Activated naive CD4-positive, alpha-beta T cell treated with anti-CD3 and anti-CD28 coated beads for 36 hours (primary cell): ENCODE measurements at places on chromosomes 2 and 18. TPM values are rescaled to one million over a fixed set of nuclear protein-coding genes. Genes with fewer than 3 reads are reported as not detected.
A peak's percentile ranks its signal among the peaks of the same experiment; 100 is the strongest.

Gene FLACC1
- total RNA-seq = 0.57 TPM

Gene ANKRD44
- total RNA-seq = 87.8 TPM

Gene NDC80
- 108 TPM for total RNA-seq

Gene GRB14
- total RNA-seq = not detected

Gene ZNF407
- 9.8 TPM for total RNA-seq

Gene IL36RN
- not detected for total RNA-seq

Gene BCL11A
- total RNA-seq = 0.67 TPM

Gene EVA1A
- total RNA-seq = not detected

Gene EML6
- 0.38 TPM for total RNA-seq

Gene STAMBP
- 80.7 TPM for total RNA-seq

Gene FAM161A
- total RNA-seq = 5.0 TPM

Gene NIF3L1
- 33.3 TPM for total RNA-seq

Gene ANKRD30BL
- not detected for total RNA-seq

- no peaks in the 10 kb centered on the region for H3K36me3 ChIP-seq
- H3K27ac ChIP-seq = no peak overlapping the region
- peaks cover 8% of the 10 kb centered on the region for H3K4me1 ChIP-seq
- no peak for DNase-seq
These were observed 8.5 kb downstream of the ZNF396 start for GRCh38 chr18:35368595-35368994.

DNA sequence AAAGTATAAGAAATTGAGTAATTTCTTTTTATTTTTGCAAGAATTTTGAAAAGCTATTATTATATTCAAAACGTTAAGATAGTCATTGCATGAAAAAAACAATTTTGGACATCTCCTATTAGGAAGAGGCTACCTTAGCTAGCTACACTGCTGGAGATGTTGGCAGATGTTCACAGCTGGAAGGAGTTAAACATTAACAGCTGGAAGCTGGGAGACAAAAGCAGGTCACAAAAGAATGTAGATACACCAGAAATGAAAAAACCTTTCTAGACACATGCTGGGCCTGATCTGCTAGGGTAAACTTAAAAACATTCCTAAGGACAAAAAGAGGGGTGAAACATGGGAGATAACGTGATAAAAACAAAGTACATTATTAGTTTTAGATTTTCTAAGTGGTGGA, 84.4 kb downstream of the SESTD1 start:
- H3K27me3 ChIP-seq = no peaks in the 10 kb centered on the region
- H3K4me3 ChIP-seq = no peak overlapping the region
- H3K36me3 ChIP-seq = no peaks in the 10 kb centered on the region
- no peak overlapping the region for H3K27ac ChIP-seq
- no peak for DNase-seq

DNA sequence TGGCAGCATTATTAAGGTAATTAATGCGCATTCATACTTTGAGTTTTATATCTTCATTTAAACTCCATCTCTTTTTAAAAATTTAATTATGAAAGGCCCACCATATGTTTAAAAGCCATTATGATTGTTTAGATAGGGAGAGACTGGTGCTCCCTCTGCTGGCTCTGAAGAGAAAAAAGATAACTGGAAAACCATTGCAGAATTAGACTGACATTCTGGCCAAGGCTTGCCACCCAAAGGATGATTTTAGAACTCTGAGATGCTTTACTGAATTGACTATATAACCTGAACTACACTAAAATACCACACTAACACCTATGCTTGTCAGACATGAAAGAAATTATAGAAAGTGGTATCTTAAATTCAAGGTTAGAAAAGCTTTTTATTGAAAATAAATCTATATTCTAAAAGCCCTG, 127.6 kb upstream of the SPOPL start:
- DNase-seq = no peak
- H3K4me3 ChIP-seq = no peak overlapping the region
- H3K36me3 ChIP-seq = no peaks in the 10 kb centered on the region
- H3K4me1 ChIP-seq = no peaks in the 10 kb centered on the region
- no peak overlapping the region for H3K27ac ChIP-seq

DNA sequence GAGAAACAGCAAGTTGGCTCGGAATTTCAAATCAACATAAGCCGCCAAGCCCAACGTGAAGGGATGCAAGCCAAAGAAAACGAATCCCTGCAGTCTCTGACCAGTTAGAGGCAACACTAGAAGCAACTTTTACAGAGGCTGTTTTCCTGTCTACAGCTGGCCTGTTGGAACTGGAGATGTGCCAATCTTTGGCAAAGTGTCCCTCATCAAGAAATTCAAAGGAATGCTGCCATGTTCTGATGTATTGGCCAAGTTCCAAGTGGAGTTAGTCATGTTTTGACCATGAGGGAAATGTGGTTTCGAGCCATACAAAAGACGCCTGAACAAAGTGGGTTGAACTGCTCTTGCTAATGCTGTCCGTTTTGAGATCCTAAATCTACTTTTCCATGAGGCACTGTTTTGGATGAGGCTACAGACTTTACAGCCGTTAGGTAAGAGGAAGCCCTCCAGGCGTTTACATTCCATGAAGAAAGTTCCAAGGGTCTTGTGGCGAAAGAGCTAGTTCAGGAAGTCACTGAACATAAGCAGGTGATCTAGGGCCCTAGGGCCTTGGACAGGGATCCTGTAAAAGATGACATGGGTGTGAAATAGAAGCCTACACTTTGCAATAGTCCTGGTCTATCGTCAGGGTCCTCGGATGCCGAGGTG, 140.7 kb upstream of the PXDN start:
- H3K4me1 ChIP-seq = no peaks in the 10 kb centered on the region
- no peak overlapping the region for H3K4me3 ChIP-seq
- DNase-seq = no peak
- H3K27me3 ChIP-seq = peaks cover 13% of the 10 kb centered on the region
- no peaks in the 10 kb centered on the region for H3K36me3 ChIP-seq

- H3K36me3 ChIP-seq = no peaks in the 10 kb centered on the region
- H3K27me3 ChIP-seq = peaks cover 15% of the 10 kb centered on the region
- H3K27ac ChIP-seq = no peak overlapping the region
- no peak for DNase-seq
These were observed 71.7 kb upstream of the SERPINE2 start for GRCh38 chr2:224110811-224111210.

GRCh38 chr18:77133051-77133834, 660 bp upstream of the MBP start:
- peak overlapping the region; percentile 36 for H3K27ac ChIP-seq
- DNase-seq = no peak
- peak overlapping the region; percentile 54 for H3K4me3 ChIP-seq

DNA sequence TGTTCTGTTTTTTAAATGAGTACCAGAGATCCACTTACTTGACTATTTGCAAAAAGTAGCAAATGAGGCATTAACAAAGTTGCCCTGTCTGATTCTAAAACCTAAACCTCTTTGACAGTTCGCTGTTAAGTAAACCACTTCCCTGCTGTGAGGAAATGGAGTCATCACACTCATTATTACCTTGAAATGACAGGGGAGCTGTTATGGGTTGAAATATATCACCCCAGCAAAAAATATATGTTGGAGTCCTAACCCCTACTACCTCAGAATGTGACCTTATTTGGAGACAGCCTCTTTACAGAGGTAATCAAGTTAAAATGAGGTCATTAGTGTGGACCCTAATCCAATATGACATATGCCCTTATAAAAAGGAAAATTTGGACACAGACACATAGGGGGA, 36.1 kb downstream of the DHRS9 start:
- H3K4me1 ChIP-seq = peaks cover 42% of the 10 kb centered on the region
- no peak for DNase-seq

DNA sequence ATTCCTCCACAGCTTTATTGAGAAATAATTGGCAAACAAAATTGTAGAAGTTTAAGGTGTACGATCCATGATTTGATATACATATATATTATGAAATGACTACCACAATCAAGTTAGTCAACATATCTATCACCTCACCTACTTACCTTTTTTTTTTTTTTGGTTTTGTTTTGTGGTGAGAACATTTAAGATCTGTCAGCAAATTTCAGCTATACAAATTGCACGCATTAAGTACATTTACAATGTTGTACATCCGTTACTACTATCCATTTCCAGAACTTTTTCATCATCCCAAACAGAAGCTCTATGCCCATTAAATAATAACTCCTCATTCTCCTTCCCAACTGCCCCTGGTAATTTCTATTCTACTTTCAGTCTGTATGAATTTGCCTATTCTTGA, 37.4 kb upstream of the ADCYAP1 start:
- peaks cover 2% of the 10 kb centered on the region for H3K4me1 ChIP-seq
- no peaks in the 10 kb centered on the region for H3K36me3 ChIP-seq
- no peak overlapping the region for H3K27ac ChIP-seq
- H3K4me3 ChIP-seq = no peak overlapping the region
- peaks cover 11% of the 10 kb centered on the region for H3K27me3 ChIP-seq
- DNase-seq = no peak

GRCh38 chr2:181304011-181304844, 153.0 kb upstream of the ITGA4 start:
- DNase-seq = peak; percentile 21
- peak overlapping the region; percentile 74 for H3K4me3 ChIP-seq
- H3K27ac ChIP-seq = peak overlapping the region; percentile 91
- H3K4me1 ChIP-seq = peaks cover 69% of the 10 kb centered on the region
- H3K27me3 ChIP-seq = no peaks in the 10 kb centered on the region

- no peaks in the 10 kb centered on the region for H3K27me3 ChIP-seq
- peaks cover 15% of the 10 kb centered on the region for H3K4me1 ChIP-seq
- peak within 1 kb of the TSS; percentile 61 for H3K27ac ChIP-seq
These were observed at the start of gene SLC66A3 for GRCh38 chr2:11155381-11156035. SLC66A3 (plus strand) TSS chr2:11155467; CDS start chr2:11155547, 80 bp downstream.

DNA sequence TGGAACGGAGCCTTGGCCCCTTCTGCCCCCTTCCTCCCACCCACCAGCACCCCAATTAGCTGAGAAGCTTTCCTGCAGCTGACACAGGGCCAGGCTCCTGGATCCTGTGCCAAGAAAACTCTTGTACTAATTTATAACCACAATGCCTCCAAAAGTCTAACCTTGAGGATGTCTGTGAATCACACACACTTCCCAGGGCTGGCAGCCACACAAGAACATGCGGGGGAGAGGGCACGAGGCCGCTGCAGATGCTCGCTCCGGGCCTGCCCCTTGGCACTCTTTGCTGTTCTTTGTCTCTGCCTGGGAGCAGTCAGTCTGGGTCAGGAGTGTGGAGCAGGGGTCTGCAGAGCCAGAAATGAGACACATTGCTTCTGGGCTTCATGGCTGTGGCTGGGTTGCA, 62.7 kb upstream of the KIF5C start:
- no peak overlapping the region for H3K4me3 ChIP-seq
- no peaks in the 10 kb centered on the region for H3K4me1 ChIP-seq
- DNase-seq = no peak
- H3K27me3 ChIP-seq = peaks cover 4% of the 10 kb centered on the region
- no peaks in the 10 kb centered on the region for H3K36me3 ChIP-seq

DNA sequence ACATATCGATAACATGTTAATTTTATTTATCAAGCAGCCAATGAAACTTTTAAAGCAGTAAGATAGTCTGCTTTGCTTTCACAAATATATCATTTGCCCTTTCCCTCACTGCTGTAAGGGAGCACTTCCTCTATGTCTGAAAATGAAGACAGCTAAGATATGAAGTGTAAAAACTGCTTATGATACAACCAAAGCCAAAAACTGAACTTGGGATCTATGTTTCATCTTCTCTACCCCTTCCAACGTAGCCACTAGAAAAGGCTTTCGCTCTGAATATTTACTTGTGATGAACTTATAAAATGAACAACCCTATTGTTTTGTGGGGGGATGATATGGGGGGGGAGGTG, 140.3 kb downstream of the TCF4 start:
- H3K4me3 ChIP-seq = no peak overlapping the region
- no peak overlapping the region for H3K27ac ChIP-seq
- DNase-seq = no peak
- peaks cover 11% of the 10 kb centered on the region for H3K27me3 ChIP-seq

GRCh38 chr18:49520661-49521145, 33.7 kb upstream of the C18orf32 start:
- no peak for DNase-seq
- H3K4me3 ChIP-seq = no peak overlapping the region
- no peaks in the 10 kb centered on the region for H3K36me3 ChIP-seq
- H3K27me3 ChIP-seq = peaks cover 3% of the 10 kb centered on the region
- H3K4me1 ChIP-seq = no peaks in the 10 kb centered on the region
- no peak overlapping the region for H3K27ac ChIP-seq

DNA sequence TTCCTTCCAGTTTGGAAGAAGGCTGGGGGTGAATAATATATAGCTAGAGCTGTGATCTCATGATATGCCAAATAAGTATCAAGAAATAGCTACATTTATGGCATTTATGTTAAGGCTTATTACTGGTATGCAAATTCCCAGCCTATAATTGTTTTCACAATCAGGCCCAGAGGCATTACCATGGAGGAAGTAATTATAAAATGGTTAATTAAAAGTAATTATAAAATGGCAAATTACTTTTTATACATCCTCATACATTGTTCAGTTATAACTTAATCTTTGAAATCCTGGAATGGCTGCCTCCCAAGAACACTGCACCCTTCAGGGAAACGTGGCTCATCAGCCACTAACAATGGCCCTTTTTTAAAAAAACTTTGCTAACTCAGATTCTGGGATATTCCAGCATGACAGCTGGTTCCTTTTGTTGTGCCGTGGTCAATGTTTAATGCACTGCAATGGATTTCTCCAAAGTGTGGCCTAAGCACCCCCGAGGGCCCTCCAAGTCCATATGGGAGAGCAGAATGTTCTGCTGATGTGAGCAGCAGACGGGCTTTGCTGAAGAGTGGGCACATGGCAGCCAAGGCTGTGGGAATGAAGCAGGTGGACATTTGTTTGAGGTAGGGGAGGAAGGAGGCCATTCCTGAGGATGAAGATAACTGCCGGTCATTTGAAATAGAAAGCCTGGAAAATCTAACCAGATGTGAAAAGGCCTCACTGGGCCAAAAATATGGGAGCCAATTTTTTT, 483.5 kb upstream of the GCFC2 start:
- no peaks in the 10 kb centered on the region for H3K36me3 ChIP-seq
- no peaks in the 10 kb centered on the region for H3K4me1 ChIP-seq
- no peak for DNase-seq
- H3K27ac ChIP-seq = no peak overlapping the region
- no peaks in the 10 kb centered on the region for H3K27me3 ChIP-seq

DNA sequence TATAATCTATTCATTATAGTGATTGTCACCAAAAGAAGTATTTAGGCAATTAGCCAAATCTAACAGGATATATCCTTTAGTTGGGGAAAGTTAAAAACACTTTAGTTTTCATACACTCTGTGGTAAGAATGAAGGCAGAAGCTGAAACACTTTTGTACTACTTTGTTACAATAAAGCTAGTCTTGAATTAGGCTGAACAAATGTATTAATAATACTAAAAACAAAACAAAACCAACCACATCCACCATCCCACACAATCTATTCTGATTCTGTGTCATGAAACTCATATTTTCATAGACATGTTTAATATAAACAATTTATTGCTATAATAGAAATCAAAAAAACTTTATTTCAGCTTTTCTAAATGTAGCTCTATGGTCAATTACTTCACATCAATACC, 508.8 kb downstream of the ZEB2 start:
- peaks cover 3% of the 10 kb centered on the region for H3K36me3 ChIP-seq
- no peak for DNase-seq
- H3K27me3 ChIP-seq = no peaks in the 10 kb centered on the region

DNA sequence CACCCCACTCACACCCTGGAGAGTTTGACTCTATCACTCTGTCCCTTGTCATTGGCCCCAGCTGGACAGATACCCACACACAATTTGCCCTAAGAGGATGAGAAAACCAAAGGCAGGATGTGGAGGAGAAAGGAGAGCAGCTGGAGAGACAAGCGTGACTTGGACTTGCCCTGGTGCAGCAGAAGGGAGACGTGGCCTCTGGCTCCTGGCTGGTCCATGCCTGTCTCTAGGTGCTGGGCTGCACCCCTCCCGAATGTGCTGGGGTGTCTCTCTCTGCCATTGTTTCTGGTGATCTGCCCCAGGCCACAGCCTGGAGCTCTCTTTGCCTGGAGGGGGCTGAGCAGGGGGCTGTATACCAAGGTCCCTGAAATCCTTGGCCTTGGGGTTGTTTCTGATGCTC, 88.7 kb upstream of the HDAC4 start:
- no peaks in the 10 kb centered on the region for H3K27me3 ChIP-seq
- H3K4me1 ChIP-seq = no peaks in the 10 kb centered on the region
- H3K4me3 ChIP-seq = no peak overlapping the region
- no peaks in the 10 kb centered on the region for H3K36me3 ChIP-seq
- H3K27ac ChIP-seq = no peak overlapping the region
